AG04450 (cell line): ENCODE measurements at places on chromosomes 11 and 22.

GRCh38 chr11:75272391-75272790 lies 31.8 kb downstream of the TPBGL start:
- no peak for DNase-seq

- no peak for DNase-seq
These were observed 335.7 kb upstream of the MPPED2 start for GRCh38 chr11:30921811-30922210.

DNA sequence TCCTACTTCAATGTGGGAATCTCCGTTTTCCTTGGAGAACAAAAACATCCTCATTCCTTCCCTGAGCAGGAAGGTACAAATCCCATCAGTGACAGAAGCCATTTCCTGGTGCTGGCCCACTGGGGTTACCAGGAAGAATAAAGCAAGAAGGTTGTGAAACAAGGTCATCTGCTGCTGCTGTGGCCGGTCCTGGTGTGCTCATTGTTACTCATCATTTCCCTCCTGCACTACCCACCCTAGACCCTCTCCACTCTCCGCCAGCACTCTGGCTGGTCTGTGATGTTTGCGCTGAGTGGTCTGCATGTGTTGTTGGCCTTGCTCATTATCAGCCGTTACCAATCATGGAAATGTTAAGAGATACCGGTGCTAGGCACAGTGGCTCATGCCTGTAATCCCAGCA lies 37.0 kb downstream of the OSBP2 start:
- DNase-seq, result no peak

DNA sequence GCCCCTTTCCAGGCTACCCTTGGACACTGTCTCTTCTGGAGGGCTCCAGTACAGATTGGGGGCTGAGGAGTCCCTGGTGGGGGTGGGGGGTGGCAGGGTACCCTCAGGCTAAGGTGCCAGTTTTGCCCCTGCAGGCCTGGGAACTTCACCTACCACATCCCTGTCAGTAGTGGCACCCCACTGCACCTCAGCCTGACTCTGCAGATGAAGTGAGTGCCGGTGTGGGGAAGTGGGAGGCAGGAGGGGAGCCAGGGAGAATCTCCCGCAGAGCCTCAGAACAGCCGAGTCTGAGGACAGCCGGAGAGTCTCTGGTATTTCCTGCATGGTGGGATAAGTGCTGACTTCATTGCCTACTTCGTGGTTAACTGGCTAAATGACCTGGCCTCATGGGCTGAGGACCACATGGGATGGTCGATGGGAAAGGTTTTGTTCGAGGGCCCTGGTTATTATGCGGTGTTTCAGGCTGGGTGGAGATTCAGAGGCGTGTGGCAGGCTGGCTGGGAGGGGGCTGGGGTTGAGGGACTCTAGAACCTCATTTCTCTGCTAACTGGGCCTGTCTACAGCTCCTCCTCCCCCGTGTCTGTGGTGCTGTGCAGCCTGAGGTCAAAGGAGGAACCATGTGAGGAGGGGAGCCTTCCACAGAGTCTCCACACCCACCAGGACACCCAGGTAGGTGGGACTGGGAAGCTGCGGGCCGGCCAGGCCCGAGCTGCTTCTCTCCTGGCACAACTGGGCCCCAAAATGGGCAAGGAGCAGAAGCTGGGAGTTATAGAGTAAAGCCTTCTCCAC lies 8.5 kb downstream of the TMEM258 start:
- no peak for DNase-seq

DNA sequence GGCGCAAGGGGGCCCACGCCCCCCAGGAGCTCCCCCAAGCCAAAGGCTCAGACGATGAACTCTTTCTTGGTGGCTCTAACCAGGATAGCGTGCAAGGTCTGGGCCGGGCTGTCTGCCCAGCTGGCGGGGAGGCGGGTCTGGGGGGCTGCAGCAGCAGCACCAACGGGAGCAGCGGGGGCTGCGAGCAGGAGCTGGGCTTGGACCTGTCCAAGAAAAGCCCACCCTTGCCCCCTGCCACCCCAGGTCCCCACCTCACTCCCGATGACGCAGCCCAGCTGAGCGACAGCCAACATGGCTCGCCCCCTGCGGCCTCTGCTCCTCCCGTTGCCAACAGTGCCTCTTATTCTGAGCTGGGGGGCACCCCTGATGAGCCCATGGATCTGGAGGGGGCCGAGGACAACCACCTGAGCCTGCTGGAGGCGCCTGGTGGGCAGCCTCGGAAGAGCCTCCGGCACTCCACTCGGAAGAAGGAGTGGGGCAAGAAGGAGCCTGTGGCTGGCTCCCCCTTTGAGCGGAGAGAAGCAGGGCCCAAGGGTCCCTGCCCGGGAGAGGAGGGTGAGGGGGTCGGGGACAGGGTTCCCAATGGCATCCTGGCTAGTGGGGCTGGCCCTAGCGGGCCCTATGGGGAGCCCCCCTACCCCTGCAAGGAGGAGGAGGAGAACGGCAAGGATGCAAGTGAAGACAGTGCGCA lies 21.6 kb upstream of the TMEM191C start:
- DNase-seq, result no peak

GRCh38 chr11:96964661-96965060 lies 574.8 kb downstream of the JRKL start:
- no peak for DNase-seq

DNA sequence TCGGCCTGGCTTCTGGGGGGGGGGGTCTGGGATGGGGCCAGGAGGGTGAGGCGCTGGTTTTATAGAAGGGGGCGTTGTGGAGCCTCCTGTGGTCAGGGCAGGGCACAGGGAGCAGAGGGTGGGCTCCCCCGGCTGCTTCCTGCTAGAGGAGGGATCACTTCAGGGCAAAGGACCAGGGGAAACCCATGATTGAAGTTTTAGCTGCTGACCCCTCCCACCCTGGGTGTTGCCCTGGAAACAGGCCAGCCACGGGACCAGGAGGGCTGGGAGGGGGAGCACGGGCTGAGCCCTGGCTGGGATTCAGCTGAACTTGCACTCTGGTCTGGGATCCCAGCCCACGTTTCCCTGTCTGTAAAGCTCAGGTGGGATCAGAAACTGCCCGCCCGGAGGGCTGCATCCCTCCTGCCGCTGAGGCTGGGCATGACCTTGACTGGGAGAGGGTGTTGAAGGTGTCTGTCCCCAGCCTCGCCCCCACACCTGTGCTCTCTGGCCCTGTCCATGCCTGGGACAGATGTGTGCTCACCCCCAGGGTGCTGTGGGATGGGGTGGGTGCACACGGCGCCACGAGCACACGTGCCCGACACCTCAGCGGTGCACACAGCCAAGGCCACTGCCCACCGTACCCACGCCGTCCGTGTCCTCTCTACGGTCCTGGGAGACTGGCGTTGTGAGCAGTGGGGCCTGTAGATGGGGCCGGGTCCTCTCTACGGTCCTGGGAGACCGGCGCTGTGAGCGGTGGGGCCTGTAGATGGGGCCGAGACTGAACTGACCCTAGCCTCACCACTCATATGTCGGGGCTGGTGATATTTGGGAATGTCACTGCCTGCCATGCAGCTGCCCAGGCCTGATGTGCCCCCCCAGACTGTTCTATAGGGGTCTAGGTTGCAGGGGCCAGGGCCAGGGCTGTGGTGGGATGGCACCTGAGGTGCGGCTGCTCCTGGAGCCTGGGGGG lies 2.3 kb downstream of the TSPAN4 start:
- DNase-seq, result peak; percentile 71

- no peak for DNase-seq
These were observed 30.0 kb upstream of the MUC5B start for GRCh38 chr11:1192741-1193325.
